ENCODE measurements at places on chromosomes 16 and 17.

- no peak for DNase-seq
Measured at GRCh38 chr16:68961778-68962402, 118.6 kb downstream of the TANGO6 start.

GRCh38 chr16:3007957-3008689 is 4.6 kb upstream of the CLDN9 start:
- DNase-seq: no peak

GRCh38 chr16:28064706-28065249 is 1.3 kb upstream of the GSG1L start:
- no peak for DNase-seq

GRCh38 chr16:87114832-87115231 is 202.4 kb downstream of the C16orf95 start:
- no peak for DNase-seq

DNA sequence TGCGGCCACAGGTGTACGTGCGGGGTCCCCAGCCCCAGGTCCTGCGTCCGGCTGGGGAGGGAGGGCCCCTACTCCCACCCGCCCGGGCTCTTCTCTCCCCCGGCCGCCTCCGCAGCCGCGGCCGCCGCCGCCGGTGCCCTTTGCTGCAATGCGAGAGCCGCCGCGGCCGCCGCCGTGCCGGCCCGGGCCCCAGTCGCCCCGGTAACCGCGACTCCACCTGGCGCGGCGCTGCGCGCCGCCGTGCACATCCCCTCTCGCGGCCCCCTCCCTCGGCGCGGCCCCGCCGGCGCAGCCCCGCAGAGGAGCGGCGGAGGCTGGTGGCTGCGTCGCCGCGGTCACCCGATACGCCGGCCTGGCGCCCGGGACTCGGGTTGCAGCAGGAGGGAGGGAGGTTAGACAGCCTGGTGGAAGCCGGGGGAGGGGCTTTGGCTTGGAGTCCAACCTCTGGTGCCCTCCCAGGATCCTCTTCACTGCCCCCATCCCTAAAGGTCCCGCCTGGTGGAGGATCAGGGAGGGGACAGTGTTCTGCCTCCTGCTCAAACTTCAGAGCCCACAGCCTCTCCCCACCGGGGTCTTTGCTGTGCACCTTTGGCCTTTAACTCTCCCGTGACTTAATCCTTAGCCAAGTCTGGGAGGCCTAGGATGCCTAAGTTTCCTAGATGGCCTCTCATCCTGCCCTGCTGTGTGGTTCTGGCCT is 32.9 kb downstream of the SRCIN1 start:
- DNase-seq: no peak

GRCh38 chr17:35947156-35947585 is 3.7 kb upstream of the LYZL6 start:
- peak; percentile 16 for DNase-seq

- DNase-seq: no peak
Measured at GRCh38 chr16:75503801-75504200, 8.6 kb upstream of the CHST6 start.

DNA sequence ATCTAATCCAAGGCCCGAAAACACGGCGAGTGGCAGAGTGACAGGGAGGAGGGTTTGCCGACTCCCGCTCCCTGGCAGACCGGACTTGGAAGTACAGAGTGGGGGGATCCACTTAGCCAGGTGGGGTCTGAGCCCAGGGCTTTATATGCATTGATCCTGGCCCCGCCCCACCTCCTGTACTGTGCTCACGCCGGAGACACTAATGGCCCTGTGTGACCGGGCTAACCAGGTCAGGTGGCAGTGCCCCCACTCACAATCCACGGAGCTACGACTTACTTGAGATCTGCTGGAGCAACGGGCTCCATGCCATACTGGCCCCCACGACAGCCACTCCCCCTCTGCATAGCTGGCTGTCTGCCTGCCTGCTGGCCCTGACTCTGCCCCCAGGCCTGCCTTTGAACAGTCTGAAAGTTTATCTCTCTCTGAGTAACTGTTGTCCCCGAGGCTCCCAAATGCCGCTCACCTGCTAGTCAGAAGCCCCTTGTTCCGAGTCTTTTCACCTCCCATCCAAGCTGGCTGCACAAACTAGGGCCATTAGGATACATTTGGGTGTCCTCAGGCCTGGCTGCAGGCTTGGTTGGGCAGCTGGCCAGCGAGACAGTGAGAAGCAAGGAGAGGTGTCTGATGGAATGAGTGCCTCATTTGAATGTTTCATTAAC is 28.0 kb downstream of the CACNA1G start:
- no peak for DNase-seq

DNA sequence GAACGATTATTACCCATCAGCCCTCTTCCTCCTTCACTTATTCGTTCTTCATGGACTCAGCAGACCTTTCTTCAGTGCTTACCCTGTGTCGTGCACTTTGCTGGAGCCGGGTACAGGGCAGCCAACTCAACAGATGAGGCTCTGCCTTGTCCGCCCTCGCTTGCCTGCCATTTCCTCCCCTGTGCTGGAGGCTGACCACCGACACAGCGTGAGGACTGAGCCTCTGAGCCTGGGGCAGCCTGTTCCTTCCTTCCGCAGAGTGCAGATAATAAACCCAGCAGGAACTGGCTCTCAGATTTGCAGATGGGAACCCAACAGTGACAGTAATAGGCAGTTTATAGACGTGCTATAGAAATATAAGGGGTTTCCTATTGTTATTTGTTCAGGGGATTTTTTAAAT is 7.0 kb upstream of the SLC39A11 start:
- DNase-seq: no peak

GRCh38 chr17:7710301-7710700 is 5.3 kb downstream of the EFNB3 start:
- no peak for DNase-seq

GRCh38 chr17:41008811-41009210 is at the start of gene KRTAP3-1:
Gene KRTAP3-1 (minus strand): TSS chr17:41009128. CDS start chr17:41009074, 54 bp downstream.
- DNase-seq: no peak

DNA sequence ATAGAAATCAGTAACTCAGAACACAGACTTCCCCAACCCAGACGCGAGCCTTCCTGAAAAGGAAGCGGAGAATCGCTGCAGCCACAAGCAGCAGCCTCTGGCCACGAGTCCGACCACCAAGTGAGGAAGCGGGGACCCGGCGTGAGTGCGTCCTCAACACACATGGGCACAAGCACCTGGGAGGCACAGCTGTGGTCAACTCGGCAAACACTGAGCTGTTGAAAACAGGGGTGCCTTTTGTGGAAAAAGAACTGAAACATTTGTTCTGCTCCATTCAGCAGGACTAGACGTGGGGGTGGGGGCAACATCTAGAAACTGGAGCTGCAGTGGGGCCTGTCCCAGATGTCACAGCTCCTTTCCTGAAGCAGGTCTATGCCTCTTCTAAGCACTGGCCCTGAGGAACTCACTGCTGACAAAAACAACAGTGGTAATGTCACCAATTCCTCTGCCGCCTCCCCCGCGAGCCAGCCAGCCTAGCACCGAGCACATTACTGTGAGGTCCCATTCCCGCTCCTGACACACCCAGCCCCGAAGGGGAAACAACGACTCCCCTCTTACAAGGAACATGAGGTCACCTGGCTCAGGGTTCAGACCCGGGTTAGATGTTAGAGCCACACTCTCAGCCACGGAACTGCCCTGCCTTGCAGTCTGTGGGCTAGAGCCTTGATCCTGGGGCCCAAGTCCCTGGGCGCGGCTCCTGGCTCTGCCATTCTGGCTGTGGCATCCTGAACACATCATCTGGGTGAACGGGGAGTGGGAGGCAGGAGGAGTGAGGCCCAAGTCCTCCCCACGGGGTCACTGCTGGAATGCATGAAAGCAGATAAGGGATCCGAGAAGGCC is 29.0 kb downstream of the KDM8 start:
- DNase-seq: no peak

DNA sequence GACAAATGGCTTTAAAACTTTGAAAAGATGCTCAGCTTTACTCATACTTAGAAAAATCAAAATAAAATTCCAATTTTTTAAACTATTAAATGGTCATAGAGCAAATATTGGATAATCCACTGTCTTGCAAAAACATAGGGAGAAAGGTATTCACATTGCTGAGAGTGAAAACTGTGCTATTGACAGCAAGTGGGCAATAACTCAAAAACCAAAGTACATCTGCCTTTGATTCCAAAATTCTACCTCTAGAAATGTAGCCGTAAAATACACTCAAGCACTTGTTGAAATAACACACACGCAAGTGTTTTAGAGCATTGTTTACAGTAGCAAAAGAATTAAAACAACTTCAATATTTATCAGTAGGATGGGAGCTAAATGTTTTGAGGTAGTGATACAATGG is 210.6 kb upstream of the HS3ST3A1 start:
- DNase-seq: no peak

- no peak for DNase-seq
Measured at GRCh38 chr16:81447383-81448101, 2.9 kb downstream of the CMIP start.

DNA sequence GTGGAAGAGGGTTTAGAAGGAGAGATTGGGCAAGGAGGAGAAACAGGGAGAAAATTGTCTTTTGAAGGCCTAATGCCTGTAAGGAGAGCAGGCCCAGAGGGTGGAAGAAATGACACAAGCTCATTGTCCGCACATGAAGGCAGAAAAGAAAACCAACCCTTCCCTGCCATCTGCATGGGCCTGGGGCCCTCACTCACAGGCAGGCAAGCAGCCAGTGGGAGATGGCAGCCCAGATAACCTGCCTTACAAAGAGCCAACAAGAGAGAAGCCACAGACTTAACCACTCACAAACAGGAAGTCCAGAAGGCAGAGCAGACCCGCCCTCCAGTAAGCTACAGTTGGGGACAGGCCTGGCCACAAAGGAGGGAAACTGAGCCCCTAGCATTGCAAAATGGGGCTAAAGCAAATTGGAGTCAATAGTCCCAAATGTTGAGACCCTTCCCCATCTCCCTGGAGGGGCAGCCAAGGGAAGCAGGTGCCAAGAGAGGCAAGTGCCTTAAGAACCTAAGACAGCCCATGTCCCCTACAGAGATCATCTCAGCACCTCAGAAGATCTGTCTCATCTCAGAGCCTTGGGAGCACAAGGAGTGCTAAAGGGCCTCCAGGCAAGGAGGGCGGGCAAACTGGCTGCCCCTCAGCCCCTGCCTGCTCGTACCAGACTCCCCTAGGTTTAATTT is 7.3 kb upstream of the TSPOAP1 start:
- no peak for DNase-seq

GRCh38 chr16:86430814-86431213 is 79.5 kb upstream of the FOXF1 start:
- no peak for DNase-seq

DNA sequence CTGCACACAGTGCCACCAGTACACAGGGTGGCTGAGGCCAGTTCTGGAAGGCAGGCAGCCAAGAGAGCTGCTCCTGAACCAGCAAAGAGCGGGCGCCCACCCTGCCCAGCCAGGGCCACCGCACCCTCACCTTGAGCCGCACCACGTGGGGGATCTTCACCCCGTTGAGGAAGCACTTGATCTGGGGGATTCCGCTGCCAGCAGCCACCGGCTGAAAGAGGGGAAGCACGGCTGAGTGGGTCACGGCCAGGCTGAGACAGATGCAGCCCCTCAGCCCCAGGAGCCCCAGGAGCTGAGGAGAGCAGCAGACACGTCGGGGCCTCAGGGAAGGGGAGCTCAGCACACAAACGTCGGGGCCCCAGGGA is 14.6 kb upstream of the CCDC154 start:
- DNase-seq: no peak

- no peak for DNase-seq
Measured at GRCh38 chr17:9228408-9229159, 207.3 kb downstream of the NTN1 start.

- DNase-seq: no peak
Measured at GRCh38 chr17:36899250-36900159, 37.8 kb upstream of the LHX1 start.

- no peak for DNase-seq
Measured at GRCh38 chr16:75854152-75854551, 127.9 kb upstream of the CPHXL start.

DNA sequence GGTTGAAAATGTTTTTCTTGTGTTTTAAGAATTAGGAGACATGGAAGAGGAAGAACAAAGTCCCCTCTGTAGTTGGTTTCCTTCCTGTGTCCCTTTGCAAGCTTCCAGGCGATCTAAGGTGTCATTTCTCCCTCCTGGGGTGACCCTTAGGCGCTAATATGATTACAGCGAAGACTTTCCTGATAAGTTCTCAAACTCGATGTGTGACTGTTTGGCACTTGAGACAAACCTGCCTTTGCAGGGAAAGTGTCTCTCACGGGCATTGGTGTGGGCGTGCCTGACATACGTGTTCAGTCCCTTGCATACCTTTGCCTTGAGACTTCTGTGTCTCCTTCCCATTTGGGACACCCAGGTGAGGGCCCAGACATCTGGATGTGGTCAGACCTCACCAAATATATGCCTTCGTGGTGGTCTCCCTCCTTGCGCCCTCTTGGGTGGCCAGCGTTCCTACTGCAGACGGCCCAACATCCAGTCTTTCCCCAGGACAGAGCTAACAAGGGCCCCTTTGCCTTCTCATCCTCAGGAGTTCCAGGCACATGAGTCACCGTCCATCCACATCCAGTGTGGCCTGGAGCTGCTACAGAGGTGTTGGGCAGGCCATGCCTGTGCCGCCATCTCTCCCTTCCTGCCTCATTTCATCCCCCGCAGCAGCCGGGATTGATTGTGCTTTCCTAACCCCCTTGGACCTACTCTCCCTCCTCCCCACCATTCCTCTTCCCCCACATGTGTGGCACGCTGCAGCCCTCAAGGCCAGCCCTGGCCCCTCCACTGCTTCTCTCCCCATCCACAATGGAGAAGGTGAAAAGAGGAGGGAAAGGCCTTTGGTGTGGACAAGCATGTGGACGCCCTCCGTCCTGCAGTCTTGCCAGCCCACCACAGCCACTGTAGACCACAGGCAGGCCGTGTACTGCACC is 3.1 kb upstream of the JPT2 start:
- DNase-seq: no peak

DNA sequence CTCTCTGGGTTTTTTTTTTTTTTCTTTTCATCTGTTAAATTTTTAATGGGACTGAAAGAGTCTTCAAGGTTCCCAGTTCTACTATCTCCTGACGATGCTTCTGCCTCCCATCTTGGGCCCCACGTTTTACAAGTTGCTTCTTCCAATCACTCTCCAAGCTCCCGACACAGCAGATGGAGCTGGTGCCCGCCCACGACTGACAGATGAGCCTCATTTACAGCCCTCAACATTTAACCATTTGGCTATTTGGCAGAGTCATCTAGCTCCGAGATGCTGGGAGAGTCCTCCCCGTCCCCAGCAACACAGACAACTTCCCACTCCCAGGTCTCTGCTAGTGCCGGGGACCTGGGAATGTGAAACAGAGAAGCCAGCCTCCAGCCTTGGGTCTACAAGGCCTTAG is 276.9 kb downstream of the SHISA9 start:
- no peak for DNase-seq

DNA sequence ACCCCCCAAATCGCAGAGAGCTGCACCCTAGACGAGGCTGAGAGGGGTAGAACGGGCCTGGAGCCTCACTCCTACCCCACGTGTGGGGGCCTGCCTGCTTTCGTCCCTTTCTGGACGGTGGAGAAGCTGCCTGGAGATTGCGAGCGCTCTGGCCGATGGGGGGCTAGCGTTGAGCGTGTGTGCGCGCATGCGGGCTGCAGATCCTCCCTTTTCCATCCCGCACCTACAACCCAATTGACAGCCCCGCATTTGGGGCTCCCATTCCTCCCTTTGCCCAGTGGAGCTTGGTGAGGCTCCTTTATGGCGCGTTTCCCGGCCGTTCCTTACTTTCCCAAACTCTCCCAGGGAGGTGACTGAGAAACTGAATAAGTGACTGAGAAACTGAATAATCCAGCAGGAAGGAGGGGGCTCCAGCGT is 907 bp upstream of the ESRP2 start:
- DNase-seq: no peak

GRCh38 chr16:3317315-3317999 is 12.2 kb downstream of the ZNF75A start:
- DNase-seq: no peak

GRCh38 chr17:79213305-79213704 is 138.7 kb downstream of the ENGASE start:
- no peak for DNase-seq

Measured in stimulated activated CD8-positive, alpha-beta memory T cell treated with anti-CD3 and anti-CD28 coated beads, Interleukin-2, amount 100 ng/mL, for 1 hour (primary cell).